Kidney tubule cell (primary cell): ENCODE measurements at places on chromosomes 3 and 15.

GRCh38 chr3:119652306-119653033, 7.9 kb downstream of the POPDC2 start:
- DNase-seq, result no peak

- DNase-seq, result no peak
Observed at GRCh38 chr3:195511136-195511535, 32.0 kb downstream of the PPP1R2 start.

DNA sequence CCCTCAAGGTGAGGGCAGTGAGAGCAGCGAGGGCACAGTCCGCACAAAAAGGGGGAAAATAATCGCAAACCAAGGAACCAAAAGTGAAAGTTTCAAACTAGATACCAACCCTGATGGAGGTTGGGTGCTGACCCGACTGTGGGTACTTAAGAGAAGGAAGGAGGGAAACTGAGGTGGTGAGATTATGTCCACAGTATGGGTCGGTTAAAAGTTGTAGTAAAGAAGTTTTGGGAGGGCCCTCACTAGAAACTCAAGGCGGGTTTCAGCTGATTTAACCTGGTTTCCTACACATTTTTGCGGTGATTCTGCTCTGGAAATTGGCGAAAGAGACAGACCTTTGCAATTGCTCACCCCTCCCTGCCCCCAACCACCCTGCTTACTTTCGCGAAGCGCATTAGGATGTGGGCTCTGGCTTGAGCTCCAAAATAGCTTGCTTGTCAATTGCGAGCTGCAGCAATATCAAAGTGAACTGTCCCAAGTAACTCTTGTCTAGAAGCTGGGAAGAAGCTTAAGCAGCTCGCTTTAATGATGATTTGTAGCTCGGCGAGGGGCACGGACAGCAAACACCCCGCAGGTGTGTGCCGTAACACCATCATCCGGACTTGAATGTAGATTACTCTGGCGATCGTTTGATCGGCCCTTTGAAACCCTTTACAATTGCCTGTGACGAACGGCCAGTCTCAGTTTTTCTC, 15.8 kb downstream of the SOX2 start:
- no peak for DNase-seq

DNA sequence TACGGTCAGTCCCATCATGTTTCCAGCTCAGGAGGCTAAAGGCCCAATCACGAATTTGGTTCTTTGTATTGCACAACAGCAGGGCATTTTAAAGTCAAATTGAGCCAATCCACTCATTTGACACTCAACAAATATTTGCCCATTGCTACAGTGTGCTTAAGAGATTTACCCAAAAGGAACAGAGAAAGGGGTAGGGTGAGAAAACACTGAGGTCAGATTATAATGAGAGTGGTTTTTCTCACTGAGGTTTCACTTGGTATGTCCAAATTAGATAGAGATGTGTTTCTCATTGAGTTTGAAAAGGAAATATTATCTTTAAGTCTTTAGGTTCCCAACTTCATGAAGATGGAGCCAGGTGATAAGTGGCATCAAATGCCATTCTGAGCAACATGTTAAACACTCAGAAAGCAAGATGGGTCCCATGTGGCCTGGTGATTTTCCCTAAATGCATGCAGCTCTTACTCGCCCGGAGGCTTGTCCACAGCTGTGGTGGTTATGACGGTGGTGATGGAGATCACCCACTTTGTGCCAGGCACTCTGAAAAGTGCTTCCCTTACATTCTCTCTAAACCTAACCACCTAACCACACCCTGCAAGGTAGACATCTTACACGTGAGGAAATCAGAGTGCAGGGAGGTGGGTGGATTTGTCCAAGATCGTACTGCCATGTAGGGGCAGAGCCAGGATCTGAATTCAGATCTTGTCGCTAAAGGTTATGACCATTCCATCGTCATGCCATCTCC, 31.2 kb upstream of the USP3 start:
- no peak for DNase-seq

DNA sequence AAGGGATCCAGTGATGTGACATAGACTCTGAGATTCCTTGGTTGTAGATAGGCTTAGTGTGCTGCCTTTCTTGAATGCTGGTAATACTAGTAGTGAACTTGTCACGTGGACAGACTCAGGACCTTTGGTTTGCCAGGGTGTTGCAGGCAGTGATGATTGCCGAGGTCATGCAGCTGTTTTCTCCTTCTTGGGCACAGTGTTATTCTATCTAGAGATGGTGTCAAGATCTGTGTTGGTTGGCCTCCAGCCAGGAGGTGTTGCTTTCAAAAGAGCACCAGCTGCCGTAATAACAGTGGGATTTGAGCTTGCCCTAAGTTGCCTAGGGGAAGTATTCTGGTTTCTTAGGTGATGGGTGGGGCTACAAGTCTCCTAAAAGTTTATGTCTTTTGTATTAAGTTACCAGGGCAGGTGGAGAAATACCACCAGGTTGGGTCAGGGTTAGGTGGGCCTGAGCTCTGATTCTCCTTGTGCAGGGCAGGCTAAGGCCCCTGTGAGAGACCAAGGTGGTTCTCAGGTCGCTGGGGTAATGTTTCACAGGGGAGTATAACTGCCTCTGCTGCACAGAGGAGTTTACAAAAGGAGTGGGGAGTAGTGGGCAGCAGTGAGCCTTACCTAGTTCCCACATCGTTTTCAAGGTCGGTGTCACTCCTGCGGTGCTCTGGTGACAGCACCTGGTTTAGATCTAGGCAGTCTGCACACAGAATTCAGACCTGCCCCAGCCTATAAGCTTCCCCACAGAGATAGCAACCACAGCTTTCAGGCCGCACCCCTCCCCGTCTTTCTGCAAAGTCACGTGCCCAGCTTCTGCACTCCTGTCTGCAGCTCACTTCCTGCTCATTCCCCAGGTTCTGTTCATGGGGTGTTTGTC, 350.3 kb downstream of the DOCK3 start:
- peak; percentile 15 for DNase-seq

DNA sequence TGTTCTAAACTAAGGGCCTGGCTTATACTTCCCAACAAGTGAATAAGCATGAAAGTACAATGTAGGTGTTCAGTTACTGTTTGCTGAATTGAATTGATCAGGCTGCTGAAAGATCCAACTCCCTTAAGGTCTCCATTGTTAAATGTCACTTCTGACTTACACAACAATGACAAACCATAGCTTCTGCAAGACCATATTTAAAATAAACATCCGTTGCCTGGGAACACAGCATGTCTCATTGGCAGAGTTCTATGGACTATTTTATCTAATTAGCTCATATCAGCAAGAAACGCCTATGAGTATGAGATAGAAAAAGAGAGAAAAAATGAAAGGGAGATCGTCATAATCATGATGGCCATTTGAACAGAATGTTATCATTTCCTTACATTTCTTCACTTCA, 605.4 kb downstream of the FGF12 start:
- no peak for DNase-seq

- DNase-seq, result peak; percentile 1
Observed at GRCh38 chr3:128242818-128243601, 89.7 kb downstream of the EEFSEC start.

DNA sequence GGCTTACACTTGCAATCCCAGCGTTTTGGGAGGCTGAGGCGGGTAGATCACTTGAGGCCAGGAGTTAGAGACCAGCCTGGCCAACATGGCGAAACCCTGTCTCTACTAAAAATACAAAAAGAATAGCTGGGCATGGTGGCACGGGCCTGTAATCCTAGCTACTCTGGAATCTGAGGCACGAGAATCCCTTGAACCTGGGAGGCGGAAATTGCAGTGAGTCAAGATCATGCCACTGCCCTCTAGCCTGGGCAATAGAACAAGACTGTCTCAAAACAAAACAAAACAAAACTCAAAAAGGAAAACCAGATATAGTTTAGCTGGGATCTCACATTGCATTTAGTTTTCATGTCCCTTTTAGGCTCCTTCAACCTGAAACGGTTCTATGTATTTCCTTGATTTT, 2.9 kb upstream of the USP50 start:
- DNase-seq, result peak; percentile 11

GRCh38 chr3:142896201-142896755, 7.4 kb upstream of the PCOLCE2 start:
- DNase-seq, result peak; percentile 78

GRCh38 chr3:139715743-139716360, 38.1 kb upstream of the NMNAT3 start:
- no peak for DNase-seq

DNA sequence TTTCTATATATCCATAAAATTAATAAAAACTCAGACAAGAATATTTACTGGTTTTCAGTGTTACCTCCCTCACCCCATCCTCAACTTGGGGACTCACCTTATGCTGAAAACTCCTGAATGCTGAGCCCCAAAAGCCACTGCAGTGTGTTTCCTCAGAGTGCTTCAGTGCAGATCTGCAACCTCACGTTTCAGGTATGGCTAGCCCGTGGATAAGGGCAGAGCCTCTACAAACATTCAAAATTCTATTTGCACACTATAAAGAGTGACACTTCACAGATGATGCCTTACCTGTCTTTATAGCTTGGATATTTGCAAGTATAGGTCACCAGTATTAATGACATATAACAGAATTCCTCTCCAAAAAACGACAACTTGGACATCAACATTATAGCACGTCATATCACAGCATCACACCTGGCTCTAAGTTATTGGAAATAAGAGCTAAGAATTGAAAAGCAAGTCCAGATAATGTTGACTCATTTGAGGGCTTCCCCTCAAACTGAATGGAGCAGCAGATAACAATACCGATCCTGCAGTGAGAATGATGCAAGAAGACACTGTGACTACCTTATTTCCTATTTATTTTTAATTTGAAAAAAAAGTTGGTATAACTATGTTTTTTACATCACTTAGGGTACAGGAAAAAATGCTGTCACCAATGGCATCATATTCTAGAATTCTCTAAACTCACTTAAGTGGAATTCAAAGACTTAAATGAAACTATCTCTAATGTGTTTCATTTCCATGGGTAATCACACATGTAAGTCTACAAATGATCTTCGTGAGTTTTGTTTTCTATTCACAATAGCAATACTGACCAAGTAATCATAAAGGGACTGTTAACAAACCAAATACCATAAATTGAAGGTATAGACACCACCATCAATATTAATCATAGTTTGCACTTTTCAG, 40.7 kb upstream of the RSL24D1 start:
- no peak for DNase-seq

GRCh38 chr3:30156586-30157498, 449.6 kb upstream of the TGFBR2 start:
- DNase-seq, result peak; percentile 54

- DNase-seq, result peak; percentile 79
Observed at GRCh38 chr15:90099868-90100831, 2.1 kb downstream of the IDH2 start.

DNA sequence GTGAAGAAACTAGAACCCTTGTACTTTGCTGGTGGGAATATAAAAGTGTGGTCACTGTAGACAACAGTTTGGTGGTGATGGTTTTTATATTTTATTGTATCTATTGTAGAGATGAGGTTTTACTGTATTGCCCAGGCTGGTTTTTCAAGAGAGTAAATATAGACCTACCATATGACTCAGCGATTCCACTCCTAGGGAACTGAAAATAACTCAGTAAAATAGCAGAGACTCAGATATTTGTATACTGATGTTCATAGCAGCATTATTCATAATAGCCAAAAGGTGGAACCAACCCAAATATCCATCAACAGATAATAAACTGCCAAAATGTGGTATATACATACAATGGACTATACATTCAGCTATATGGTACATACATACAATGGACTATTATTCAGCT, 68.8 kb upstream of the IL12A start:
- no peak for DNase-seq

DNA sequence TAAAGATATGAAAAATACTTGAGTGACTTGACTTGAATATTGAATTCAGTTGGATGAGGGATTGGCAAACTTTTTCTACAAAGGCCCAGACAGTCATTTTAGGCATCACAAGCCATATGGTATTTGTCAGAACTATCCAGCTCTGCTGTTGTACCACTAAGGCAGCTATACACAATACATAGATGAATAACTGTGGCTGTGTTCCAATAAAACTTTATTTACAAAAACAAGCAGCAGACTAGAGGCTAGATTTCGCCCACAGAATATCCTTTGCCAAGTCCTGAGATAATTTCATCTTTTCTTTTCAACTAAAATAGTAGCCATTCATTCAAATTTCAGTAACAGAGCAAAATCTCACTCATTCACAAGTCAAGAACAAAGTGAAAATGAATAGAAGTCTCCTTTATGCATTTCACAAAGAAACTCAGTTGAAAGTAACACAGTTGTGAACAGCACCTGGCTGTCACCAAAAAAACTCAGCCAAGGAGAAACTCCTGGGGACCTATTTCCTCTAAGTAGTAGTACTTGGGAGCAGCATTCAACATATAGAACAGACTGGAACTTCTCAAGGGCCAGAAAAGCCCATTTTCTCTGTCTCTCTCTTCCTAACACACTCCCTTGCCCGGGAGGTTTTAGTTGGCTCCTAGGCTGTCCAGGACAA, 56.3 kb downstream of the OSBPL10 start:
- no peak for DNase-seq

- DNase-seq, result no peak
Observed at GRCh38 chr3:87045473-87045872, 54.5 kb upstream of the VGLL3 start.

- DNase-seq, result peak; percentile 88
Observed at GRCh38 chr15:75455982-75456531, 4.6 kb upstream of the SIN3A start.

GRCh38 chr3:191350396-191351090, 20.2 kb upstream of the UTS2B start:
- peak; percentile 30 for DNase-seq

- no peak for DNase-seq
Observed at GRCh38 chr3:121649645-121650044, 11.1 kb downstream of the HCLS1 start.

- no peak for DNase-seq
Observed at GRCh38 chr3:136621628-136622027, 130.6 kb downstream of the STAG1 start.

GRCh38 chr3:81048058-81048665, 713.3 kb downstream of the GBE1 start:
- DNase-seq, result no peak

DNA sequence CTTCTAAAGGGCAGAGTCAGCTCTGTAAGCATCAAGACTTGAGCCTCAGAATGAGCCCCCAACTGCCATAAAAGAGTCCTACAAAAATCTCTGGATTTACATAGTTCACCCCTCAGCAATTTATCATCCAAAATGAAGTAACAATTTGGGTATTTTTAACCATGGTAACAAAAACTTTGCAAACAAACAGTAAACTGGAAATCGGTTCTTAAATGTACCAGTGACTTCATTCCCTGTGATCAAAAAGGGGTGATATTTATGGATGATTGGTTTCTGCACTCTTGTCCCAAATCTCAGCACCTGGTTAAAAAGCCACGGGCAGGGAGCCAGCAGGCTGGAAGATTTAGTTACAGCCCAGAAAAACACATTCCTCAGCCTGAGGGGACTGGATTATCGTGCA, 73.6 kb downstream of the TFG start:
- peak; percentile 59 for DNase-seq

DNA sequence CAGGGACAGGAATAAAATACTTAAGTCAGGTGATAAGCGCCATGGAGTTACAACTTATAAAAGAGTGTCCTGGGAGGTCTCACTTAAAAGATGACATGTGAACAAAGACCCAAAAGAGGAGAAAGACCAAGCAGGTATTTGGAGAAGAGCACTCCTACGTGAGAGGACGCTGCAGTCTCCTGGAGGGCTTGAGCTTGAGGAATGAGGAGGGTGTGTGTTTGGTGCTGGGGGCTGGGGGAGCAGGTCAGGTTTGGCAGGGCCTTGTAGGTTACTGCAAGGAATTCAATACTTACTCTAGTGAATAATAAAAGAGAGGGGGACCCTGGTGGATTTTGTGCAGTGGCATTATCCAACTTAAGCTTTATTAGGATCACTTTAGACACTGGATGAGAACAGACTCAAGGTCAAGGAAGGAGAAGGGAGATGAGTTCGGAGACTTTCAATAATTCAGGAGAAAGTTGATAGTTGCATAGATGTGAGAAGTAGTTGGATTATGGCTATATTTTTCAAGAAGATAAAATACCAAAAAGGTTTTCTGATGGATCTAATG, 32.4 kb downstream of the TNIK start:
- no peak for DNase-seq
